Brain (organoid and tissue), 16 donors: ENCODE measurements at places on chromosomes 16 and 17. TPM values are rescaled to one million over a fixed set of nuclear protein-coding genes. Genes with fewer than 3 reads are reported as not detected.

- no peak for DNase-seq
These were observed 19.6 kb downstream of the KATNB1 start for GRCh38 chr16:57755061-57755684.

DNA sequence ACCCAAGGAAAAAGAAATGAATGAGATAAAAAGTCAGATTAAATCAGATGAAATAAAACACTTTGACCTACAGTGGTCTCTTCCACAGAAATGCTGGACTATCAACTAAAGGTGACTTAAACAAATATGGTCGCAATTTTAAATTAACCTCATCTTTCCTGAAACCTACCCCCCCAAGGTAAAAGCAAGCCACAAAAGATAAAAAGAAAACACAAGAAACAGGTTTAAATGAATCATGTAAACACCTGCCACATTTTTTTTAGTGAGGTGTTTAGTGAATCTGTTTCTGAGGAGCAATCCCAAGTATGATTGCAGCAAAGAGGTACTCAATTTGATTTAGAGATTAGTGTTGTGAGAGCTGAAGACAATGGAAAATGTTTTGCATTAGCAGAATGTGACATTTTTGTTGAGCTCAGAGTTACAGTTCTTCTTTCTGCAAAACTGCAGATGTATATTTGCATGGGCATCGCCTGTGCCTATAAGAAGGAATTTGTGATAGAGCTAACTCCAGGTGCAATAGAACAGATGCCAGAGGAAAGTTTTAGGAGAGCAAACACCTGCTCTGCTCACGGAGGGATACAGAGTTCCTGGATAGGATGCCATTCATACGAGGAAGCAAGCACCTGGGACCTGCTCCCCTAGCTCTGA lies 3.4 kb upstream of the MMD start:
- DNase-seq: no peak

Gene CSHL1
- polyA plus RNA-seq: not detected

- DNase-seq: no peak
These were observed 237.1 kb upstream of the DYNLRB2 start for GRCh38 chr16:80303691-80304090.

DNA sequence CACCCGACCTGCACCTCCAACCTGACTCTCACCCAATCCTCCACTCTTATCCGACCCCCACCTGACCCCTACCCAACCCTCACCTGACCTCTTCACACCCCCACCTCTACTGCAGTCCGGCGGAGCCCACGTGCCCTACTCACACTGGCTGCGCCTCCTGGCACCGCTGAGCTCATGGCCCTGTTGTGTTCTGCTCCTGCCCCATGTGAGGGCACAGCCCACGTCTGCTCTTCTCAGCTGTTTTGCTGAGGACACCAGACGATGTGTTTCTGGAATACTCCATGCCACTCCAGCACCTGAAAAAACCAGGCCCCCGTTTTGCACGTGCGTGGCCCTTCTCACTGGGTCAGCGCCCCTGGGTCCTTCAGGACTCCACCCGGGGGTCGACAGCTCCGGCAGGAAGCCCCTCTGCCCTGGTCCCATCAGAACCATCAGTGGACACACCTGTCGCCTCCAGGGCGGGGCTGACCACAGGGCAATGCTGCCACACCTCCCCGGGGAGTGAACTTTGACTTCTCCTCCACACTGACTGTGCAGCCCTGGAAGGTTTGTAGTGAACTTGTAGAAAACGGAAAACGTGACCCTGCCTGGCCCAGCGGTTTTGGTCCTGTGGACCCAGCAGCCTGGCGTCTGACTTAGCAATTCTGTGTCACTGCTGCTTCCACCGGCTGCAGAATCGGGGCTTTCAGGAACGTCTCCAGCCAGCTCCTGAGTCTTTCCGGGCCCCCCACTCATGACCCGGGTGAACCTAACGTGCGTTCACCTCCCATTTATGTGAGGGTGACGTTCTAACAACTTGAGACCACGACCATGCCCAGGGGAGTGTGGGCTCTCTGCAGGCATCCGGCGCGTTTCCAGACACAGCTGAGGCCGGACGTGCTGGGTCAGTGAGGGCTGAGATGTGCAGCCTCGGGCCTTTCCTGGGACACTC lies 5.7 kb upstream of the RAB40B start:
- no peak for DNase-seq

Gene USP6
- 0.05 TPM for polyA plus RNA-seq

Gene SLC16A3
- 8.7 TPM for polyA plus RNA-seq

DNA sequence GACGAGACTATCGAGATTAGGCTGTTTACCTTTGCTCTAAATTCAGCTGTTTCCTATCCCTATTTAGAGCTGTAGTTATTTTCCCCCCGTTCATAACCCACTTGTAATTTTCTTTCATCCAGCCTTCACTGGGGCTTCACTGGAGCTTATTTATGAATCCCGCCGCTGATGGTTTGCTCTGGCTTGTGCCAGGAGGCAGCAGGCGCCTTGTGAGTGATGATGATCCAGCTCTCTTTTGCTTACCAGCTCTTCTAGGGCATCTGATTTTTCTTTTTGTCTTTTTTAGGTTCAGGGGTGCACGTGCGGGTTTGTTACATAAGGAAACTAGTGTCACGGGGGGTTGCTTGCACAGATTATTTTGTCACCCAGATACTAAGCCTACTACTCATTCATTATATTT lies 37.4 kb upstream of the CDH13 start:
- no peak for DNase-seq

Gene WWP2
- polyA plus RNA-seq: 42.5 TPM

GRCh38 chr17:35132099-35132498 lies 10.0 kb downstream of the NLE1 start:
- no peak for DNase-seq

DNA sequence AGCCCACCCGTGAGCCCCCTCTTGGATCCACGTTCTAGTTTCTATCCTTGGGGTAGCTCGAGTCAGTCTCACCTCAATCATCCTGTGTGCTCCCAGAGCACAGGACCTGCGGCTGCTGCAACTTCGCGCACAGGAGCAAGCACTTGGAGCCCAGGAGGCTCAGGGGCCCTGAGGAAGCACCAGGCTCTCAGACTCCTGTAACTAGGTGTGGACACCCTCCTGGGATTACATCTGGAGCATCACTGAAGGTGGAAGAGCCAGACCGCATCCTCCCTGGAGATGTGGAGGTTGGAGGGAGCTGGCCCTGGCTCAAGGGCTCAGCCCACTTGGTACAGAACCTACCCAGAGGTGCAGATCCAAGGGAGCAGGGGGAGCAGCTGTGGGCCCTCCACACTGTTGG lies 2.7 kb downstream of the HBQ1 start:
- no peak for DNase-seq
